ENCODE measurements at places on chromosomes 12 and 14.

DNA sequence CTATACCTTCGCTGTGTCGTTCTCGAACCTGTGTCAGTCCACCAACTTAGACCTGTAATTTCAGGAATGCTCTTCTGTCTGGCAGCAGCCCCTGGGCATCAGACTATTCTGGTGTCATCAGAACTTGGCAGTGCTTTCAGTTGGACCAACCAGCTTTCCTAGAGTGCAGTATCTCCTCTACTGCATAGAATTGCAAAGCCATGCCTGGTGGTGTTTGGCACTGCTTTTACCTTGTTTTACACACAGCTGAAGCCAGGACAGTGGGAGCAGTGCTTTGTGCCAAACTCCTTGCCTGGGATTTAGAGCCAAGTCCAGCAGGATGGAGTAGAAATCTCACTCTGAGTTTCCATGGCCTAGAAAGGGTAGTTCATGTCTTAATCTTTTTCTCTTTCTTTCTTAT, 1.5 kb downstream of the FLVCR2 start:
- no peak for DNase-seq

DNA sequence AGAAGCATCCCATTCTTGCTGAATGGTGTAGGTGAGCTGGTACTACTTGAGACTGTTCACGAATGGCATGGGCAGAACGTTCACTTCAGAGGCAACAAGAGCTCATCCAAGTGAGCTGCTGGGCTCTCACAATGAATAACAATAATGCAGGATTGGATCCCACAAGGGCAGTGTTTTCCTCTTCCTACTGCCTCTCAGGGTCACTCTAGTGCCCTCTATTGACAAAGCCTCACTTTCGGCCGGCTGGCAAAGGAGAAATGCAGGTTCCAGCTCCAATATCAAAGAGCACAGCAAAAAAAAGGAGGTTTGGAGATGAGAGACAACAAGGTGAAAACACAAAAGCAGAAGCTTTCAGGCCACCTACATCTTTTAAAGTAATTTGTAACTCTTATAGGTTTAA, 74.6 kb upstream of the MYF6 start:
- DNase-seq = no peak

DNA sequence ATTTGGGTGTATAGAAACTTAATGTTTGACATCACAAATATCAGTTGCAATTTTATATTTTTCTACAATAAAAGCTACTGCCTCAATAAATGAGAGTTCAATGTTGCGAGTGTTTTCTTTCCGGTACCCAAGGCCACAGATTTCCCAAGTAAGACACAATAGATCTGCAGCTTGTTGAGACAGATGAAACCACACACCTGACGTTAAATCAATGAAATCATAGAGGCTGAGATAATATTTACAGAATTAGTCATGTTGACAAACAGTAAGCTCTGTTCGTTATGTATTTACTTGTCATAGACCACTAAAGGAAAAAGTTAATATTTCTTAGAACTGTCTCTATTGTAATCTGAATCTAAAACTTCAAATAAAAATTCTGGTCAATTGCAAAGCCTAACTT, 49.2 kb upstream of the PTHLH start:
- no peak for DNase-seq

DNA sequence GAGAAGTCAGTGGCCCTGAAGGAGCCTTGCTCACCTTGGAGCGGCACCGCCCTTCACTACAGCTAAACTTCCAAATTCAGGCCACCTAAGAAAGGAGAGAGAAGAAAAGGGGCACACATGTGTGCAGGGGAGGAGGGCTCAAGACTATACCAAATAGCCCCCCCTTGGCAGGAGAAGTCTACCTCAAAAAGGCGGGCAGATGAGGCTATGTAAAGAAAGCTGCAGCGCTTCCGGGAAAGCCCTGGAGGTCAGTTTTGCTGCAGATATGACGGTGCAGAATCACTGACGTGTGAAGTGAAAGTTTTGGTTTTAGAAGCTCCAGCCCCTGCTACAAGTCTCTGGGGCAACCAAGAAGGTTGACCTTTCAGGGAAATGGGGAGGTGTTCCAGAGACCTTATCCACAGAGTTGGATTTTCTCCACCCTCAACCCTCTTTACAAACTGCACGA, 48.2 kb upstream of the PNMA1 start:
- DNase-seq = no peak

GRCh38 chr14:64234877-64235651, 59.1 kb downstream of the ESR2 start:
- DNase-seq = no peak

DNA sequence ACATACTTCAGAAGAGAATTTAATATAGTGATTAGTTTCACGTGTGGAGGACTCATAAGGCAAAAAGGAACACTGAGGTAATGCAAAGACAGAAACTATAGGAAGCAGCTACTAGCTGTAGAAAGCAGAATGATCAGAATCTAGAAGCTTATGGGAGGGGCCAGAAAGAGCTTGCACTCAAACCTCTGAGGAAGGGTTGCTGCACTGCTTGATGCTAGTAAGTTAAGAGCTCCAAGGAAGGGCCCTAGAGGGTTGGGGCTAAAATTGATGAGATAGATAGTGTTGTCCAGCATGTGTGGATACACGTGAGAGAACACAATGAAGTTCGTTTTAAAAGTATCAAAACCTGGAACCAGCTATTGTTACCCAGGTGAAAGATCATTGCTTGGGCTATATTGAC, 311.1 kb downstream of the SLC6A15 start:
- DNase-seq = no peak

DNA sequence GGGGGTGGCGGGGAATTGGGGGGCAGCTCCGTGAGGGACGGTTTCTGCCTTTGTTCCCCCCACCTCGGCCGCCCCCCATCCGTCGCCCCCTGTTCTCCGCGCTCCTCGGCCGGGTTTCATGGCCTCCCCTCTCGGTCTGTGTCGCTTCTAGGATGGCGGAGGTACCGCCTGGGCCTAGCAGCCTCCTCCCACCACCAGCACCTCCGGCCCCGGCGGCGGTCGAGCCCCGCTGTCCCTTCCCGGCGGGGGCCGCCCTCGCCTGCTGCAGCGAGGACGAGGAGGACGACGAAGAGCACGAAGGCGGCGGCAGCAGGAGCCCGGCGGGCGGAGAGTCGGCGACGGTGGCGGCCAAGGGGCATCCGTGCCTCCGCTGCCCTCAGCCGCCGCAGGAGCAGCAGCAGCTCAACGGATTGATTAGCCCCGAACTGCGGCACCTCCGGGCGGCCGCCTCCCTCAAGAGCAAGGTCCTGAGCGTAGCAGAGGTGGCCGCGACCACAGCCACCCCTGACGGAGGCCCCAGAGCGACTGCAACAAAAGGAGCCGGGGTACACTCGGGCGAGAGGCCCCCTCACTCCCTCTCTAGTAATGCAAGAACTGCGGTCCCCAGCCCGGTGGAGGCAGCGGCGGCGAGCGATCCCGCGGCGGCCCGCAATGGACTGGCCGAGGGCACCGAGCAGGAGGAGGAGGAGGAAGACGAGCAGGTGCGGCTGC, 575 bp downstream of the NAA30 start:
- DNase-seq = no peak

DNA sequence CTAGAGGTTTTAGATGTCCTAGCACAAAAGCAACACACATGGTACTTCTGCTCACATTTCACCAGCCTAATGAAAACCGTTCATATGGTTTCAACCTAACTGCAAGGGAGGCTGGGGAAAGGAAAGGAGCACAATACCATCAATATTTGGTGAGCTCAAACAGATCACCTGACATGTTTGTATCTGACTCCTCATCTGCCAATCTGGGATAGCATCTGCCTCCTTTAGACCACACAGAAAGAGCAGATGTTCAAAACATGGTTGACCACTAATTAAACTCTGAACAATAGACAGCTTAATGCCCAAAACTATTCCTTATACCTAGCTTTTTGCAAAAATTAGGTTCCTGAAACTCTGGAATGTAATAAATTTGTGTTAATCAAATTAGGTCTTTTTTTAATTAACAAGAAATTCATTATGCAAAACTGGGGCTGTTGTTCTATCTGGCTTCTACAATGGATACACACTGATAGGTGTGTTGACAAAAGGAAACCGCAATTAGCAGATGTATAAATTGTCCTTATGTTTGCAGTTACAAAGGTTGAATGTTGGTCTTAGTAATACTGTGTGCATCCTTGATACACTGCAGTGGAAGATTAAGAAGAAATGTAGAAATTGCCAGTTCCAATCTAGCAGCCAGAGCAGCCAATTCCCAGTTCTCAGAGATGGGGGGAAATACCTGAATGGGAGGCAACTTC, 89.3 kb downstream of the DUSP6 start:
- no peak for DNase-seq

DNA sequence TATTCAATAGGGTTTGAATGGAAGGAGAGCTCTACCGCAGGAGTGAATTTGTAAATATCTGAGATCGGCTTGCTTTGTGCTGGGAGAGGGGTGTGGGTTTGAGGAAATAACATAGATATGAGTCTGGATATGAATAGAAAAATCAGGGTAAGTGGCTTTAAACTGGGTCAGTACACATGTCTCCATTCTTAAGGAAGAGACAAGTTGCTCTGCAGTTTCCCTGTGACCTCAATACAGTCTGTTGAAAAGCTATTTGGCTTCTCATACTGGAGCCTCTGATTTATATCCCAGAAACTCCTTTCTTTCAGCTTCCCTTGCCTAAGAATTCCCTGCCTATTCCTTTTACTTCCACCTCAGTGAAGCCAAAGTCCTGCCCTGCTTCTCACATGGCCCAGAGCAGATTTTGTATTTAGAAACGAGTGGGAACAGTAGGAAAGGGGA, 153.5 kb upstream of the ATF7IP start:
- DNase-seq = no peak

- DNase-seq = no peak
These were observed 15.3 kb upstream of the ITPR2 start for GRCh38 chr12:26848156-26848825.

GRCh38 chr12:68888243-68888642, 44.7 kb downstream of the CPM start:
- no peak for DNase-seq

GRCh38 chr12:52149182-52149641, 42.6 kb downstream of the KRT80 start:
- no peak for DNase-seq

DNA sequence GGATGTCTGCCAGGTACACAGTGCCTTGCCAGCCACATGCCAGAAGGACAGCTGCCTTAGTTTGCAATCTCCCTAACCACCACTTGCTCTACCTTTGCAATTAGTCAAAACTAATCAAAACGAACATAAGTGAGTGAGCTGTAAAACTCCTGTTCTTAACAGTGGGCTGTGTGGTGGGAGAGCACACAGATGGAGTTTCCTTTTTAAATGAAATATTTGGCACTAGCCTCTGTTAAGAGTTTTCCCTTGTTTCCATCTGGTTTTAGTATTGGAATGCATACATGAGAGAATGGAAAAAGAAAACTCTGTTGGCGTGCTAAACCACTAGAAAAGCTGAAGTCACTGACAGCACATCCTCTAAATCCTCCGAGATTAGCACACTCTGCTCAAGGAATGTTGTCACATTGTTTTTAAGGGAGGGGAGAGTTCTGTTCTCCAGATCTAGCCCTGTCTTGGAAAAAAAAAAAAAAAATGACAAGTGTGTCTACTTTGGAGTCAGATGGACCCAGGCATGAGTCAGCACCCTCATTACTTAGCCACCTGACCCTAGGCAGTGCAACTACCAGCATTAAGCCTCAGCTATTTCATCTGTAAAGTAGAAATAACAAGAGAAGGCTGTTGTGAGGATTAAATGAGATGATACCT, 83.9 kb downstream of the STXBP6 start:
- DNase-seq = no peak

GRCh38 chr14:56868660-56869059, 58.4 kb upstream of the OTX2 start:
- no peak for DNase-seq

DNA sequence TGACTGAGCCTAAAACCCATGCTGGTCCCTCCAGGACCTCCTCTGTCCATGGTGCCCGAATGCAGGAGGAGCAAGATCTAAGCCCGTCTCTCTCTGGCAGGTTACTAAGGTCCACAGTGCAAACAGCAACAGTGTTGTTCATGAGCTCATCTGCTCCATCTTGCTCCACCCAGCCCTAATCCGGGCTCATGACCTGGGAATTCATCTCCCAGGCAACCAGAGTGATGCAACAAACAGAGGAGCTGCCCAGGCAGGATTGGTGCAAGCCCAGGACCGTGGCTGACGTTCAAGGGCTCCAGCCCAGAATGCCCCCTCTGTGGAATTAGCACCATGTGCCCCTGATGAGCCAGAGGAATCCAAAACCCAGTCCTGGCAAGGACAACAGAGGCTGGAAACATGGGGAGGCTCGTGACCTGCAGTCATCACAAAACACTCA, 29.9 kb downstream of the HSPB8 start:
- DNase-seq = no peak

- DNase-seq = no peak
These were observed 56.7 kb upstream of the BICD1 start for GRCh38 chr12:32049956-32050355.

- DNase-seq = no peak
These were observed 14.6 kb downstream of the ETV6 start for GRCh38 chr12:11664101-11664500.

DNA sequence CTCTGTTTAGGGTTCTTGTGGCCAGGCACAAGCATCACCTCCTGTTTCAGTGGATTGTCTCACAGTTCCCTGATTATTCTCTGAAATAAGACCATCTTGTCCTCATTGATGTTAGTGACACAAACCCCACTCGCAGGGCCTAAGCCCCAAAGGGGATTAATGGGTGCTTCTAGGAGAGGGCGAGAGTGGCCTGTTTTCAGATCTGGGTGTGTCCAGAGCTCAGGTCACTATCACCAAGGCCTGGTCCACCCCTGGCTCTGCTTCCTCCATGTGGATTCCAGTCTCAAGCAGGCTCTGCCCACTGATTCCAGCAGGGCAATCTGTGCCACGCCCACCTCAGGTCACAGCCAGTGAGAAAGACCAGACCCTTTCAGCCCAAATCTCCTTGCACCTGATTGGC, 361.9 kb downstream of the ADGRD1 start:
- no peak for DNase-seq

DNA sequence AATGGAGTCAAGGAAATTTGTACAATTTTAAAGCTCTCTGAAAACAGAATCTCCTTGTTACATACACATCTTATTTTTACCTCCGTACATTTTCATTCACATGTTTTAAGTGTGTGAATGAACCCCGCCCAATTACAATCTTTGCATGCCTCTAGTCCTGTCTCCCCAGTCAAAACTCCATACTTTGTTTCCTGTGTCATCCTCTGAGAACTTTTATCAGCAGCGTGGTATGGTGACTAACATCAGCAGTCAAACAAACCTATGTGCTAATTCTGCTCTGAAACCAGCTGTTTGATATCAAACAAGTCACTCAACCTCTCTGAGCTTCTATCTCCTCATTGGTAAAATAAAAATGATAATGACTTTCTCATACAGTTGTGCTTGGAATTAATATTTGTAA, 15.8 kb upstream of the ERGIC2 start:
- DNase-seq = no peak

- no peak for DNase-seq
These were observed 36.3 kb downstream of the PLEKHG7 start for GRCh38 chr12:92739113-92739512.

GRCh38 chr14:93068711-93069110, 47.0 kb downstream of the ITPK1 start:
- no peak for DNase-seq

DNA sequence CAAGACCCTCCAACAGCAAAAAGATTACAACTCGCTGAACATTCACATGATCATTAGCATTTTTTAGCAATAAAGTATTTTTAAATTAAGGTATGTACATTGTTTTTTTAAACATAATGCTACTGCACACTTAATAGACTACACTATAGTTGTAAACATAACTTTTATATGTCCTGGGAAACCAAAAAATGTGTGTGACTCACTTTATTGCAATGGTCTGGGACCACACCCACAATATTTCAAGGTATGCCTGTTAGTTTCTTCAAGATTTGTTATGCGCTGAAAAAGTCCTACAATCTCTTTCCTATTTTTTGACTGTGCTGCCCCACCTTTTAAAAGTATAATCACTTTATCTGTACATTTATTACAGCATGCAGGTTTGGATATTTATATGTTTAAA, 30.4 kb upstream of the PCNX4 start:
- no peak for DNase-seq

All from stimulated activated CD4-positive, alpha-beta T cell treated with anti-CD3 and anti-CD28 coated beads, Interleukin-1b, Interleukin-23, amount 100 ng/mL, for 1 hour (primary cell).